ENCODE measurements at places on chromosomes 13 and 19.
A peak's percentile ranks its signal among the peaks of the same experiment; 100 is the strongest.

DNA sequence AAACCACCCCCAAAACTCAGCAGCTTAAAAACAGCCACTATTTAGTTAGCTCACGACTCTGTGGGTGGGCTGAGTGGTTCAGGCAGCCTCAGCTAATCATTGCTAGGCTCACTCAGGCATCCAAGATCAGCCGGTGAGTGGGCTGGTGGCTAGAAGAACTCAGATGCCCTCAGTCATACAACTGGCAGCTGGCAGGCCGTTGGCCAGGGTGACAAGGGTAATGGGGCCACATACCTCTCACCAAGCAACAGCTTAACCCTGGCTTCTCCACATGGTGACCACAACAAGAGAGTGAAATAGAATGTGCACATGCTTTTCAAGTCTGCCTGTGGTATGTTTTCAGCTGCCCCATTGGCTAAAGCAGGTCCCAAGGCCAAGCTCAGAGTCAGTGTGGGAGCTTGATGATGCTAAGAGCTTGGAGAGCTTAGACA, 435.4 kb upstream of the TSHZ3 start:
- no peak for DNase-seq

- no peak for DNase-seq
These were observed 823 bp downstream of the DOCK6 start for GRCh38 chr19:11261431-11261970.

DNA sequence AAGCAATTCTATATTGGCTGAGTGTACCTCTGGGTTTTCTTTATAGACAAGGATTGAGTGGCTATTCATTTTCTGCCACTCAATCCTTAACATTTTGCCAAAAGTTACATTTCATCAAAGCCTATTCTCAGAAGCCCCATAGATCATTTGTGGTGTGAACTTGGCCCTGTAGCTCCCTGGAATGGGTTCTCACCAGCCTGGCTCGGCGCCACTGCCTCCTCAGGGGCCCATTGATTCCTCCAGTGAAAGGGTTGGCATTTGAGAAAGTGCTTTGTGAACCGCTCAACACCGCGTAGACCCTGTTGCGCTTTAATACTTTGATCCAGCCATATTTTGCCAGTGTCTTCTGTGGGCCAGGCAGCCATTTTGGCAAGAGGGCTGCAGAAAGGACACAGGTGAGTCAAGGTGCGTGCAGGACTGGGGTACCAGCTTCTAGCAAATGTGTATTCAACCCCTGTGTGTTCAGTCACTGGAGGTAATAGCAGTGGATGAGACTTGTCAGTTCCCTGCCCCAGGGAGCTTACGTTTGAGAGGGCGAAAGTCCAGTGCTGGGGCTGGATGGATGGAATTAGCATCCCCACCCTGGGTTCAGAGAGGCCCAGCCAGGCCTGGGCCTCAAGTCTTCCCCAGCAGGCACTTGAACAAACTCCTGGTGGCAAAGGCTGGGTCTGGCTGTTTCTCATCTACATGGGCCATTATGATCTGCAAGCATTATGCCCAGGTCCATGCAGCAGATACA, 3.8 kb downstream of the RAB8A start:
- no peak for DNase-seq

DNA sequence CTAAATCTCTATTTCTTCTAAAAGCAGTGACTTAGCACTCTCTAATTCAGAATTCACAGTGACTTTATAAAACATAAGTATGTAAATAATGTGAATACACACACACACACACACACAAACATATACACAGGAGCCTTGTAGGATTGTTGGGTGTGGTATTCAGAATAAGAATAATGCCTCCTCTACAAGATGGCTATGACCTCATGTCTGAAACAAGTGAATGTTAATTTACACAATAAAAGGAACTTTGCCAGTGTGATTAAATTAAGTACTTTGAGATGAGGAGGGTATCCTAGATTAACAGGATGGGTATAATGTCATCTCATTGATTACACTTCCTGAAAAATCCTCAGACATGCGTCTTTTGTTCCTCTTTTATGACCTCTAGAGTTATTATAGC, 234.6 kb downstream of the SLITRK6 start:
- no peak for DNase-seq

- no peak for DNase-seq
These were observed 48.2 kb upstream of the CALM3 start for GRCh38 chr19:46552891-46553290.

- DNase-seq = no peak
These were observed 1687.5 kb downstream of the EFNB2 start for GRCh38 chr13:104847922-104848321.

DNA sequence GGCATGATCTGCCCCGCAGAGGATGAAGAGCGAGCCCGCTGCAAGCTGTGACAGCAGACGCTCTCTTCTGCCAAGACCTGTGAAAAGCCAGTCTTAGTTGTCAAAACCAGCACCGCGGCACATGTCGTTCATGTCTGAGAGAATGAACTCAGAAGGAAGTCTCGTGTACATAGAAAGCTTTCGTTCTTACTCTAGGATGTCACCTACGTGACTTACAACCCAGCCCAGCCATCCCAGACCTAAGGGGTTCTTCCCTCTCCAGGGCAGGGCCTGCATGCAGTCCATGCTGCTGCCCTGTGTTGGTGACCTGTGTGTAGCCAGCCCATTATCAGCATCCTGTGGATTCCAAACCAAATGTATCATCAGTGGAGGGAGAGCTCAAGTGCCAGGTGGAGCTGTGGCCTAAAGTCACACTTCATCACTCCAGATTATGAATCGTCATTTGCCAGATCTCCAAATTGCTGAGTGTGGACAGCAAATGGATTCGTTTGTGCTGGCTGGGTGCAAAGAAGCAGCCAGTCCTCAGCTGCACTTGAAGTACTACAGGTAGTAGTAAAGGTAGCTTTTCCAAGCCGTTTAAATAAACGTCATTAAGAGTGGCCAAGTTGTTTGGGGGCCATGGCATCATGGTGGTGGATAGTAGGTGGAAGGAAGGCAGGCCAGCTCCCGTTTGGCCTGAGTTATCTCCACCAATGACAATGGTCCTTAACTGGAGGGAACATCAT, 73.9 kb upstream of the GPR183 start:
- peak; percentile 41 for DNase-seq

DNA sequence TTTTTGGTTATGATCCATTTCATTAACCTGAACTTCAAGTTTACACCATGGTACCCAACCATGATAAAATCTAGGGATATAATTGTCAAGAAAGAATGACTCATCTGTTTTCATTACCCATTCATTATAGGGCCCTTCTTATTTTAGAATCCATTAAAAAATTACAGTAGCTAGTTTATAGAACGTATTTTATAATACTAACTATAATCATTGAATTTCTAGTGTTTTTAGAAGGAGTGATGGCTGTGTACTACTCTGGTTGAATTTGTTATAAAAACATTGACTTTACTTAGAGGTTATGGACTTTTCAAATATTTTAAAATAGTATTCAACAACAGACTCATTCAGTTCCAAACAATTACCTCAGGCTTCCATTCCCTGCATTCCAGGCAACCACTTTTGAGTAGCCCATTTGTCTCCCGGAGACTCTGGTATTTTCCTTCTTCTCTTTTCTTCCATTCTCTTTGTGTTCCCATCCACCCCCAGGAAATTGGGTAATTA, 71.9 kb upstream of the KLF12 start:
- DNase-seq = no peak

- no peak for DNase-seq
These were observed 81.9 kb downstream of the ZNF726 start for GRCh38 chr19:23996549-23996948.

GRCh38 chr13:59603646-59604045, 560.1 kb downstream of the DIAPH3 start:
- DNase-seq = no peak

- no peak for DNase-seq
These were observed 172.2 kb downstream of the COL4A1 start for GRCh38 chr13:110134801-110135200.

GRCh38 chr19:5711713-5712161, 8.2 kb downstream of the LONP1 start:
- DNase-seq = no peak

GRCh38 chr13:23678795-23679194, 108.6 kb downstream of the TNFRSF19 start:
- DNase-seq = no peak

DNA sequence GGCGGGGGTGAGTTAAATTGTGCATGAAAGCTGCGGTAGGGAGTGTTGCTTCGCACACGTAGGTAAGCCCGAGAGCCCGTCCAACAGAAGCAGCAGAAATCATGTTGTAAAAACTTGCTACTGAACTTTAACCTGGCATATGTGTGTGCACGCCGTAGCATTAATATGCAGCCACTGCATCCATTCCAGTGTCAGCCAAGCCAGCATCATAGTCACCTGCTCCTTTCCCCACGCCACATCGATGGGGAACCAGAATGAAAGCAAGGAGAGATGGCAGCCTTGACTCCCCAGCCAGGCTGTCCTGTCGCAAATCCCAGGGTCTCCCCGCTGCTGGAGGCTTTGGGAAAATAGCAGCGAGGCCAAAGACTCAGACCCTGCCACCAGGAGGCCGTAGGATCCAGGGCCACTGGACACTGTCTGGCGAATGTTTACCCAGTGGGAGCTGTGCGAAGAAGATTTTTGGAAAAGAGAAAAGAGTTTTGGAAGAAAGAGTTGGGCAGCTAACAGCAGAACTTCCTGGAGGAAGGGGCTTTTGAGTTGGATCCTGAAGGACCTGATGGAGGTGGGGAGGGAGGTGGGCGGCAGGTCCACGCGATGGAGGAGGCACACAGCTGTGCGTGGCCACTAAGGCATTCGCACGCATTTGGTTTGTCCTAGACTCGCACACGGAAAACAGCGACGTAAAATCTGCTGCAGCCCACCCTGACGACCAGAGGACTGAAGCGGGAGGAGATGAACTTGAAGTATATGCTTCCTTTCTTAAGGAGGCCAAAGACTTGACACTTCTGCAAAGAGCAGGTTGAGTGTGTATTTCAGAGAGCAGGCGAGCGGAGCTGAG, 48.7 kb upstream of the RANBP3 start:
- DNase-seq = no peak

GRCh38 chr19:40266119-40266518, 19.0 kb downstream of the AKT2 start:
- DNase-seq = no peak

DNA sequence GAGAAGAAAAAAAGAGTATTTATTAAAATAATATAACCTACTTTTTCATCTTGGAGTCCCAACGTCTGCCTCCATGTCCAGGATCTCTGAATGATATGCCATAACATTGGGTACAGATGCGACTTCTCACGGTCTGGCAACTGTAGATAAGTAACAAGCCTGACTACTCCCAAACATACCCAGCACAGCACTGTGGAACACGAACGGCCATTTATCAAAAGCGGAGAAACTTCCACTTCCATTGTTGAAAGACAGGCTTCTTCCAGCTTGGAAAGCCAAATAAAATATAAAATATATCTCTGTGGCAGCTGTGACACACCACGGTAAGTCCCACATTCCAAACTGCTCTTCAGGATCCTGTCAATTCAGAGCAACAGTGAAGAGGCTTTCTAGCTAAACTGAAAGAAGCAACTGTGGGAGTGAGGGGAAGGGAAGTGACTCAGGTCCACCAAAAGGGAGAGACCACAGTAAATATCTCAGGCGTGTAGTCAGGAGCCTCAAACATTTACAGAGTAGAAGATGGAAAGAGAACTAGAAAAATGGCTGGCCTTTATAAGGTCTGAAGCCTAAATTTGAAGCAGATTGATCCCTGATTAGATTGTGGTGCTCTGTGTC, 331.7 kb downstream of the LIG4 start:
- DNase-seq = no peak

GRCh38 chr19:7739801-7740681, 7.3 kb downstream of the CD209 start:
- DNase-seq = no peak

DNA sequence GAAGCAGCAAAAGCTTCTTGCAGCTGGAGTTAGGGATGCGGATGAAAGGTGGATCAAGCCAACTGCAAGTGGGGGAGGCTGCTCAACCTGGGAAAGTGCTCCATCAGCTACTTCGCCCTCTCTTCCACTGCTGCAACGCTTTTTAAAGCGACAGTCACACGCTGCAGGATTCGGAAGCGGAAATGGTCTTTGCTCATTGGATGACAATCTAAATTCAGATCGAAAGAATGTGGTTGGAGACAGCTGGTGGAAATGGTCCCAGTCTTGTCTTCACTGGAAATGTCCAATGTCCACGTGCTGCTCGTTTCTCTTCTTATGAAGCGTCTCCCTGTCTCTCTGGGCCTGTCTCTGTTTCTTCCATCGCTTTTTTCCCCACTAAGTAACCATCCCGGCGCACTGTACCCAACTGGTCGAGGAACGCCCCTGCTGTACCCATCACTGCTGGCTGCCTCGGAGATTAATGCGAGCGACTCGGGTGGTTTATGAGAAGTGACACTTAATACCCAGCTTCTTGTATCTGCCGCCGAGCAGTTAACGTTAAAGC, 2.1 kb upstream of the FGF9 start:
- DNase-seq = no peak

DNA sequence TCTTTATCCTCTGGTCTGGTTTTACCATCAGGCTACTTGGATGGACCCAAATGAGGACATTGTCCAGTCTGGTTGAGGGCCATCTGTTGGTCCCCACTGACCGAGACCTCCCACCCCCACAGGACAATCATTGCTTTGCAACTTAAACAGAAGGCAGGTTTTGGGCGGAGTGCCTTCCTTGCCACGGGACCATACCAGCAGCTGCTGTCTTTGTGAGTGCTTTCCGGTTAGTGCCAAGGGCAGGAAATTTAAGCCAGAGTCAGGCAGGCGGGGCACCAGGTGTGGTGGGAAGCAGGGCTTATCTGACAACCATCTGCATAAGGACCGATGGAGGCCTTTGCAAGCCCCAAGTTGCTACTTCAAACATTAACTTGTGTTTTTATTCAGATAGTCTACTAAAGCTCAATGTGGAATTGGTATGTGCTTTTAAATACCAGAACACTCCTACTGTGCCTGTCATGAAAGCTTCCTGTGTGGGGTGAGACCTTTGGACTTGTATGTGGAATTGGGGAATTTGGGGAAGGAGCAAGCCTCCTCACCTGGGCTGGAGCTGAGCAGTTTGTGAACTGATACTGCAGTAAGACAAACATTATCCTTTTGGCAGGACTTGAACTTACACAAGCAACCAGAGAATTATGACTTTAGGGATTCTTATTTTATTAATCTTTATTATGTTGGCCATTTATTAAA, 39.3 kb upstream of the UBE2L5 start:
- peak; percentile 55 for DNase-seq

- DNase-seq = no peak
These were observed 92.7 kb downstream of the LHFPL6 start for GRCh38 chr13:39510316-39510695.

- DNase-seq = no peak
These were observed 32.6 kb upstream of the SLC46A3 start for GRCh38 chr13:28751175-28751960.

DNA sequence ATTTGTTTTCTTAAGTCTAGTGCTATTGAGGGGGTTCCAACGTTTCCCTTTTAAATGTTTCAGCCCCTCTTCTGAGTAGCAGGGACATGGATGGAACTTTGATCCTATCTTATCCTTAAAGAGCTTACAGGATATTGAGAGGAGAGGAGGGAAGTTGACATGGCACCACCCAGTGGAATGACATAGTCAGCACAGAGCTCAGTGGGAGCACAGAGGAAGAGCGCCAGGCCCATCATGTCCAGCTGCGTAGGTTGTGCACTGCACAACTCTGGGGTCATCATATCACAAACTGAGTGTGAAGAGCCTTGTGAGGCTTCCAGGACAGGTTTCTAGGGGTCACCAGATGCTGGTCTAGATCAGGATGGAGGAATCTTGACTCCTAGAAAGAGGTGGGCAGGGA, 4.6 kb upstream of the CDC42EP5 start:
- no peak for DNase-seq

Measured in CD8-positive, alpha-beta T cell (primary cell).